ENCODE measurements at places on chromosomes 1 and 21.

- DNase-seq, result peak; percentile 49
Observed at GRCh38 chr1:181128592-181129497, 40.3 kb downstream of the IER5 start.

GRCh38 chr1:109498161-109498801 is 4.4 kb downstream of the CYB561D1 start:
- peak; percentile 54 for DNase-seq

DNA sequence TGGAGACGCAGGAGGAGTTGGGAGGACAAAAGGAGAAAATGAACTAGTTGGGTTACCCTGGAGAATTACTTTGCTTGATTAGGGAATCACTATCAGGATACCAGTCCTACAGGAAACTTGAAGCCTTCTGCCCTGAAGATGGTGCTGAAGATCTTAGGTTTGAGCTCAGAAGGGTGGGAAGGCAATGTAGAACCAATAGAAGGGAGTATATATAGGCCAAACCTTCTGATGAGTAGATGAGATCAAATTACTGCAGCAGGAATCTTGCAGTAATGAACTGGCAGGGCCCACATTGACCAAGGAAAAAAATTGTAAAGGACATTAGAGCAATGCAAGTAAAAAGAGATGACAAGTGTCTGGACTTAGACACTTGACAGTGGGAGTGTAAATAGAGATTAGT is 116.3 kb upstream of the CACYBP start:
- DNase-seq, result peak; percentile 15

- no peak for DNase-seq
Observed at GRCh38 chr1:14499312-14500040, 99.0 kb upstream of the KAZN start.

DNA sequence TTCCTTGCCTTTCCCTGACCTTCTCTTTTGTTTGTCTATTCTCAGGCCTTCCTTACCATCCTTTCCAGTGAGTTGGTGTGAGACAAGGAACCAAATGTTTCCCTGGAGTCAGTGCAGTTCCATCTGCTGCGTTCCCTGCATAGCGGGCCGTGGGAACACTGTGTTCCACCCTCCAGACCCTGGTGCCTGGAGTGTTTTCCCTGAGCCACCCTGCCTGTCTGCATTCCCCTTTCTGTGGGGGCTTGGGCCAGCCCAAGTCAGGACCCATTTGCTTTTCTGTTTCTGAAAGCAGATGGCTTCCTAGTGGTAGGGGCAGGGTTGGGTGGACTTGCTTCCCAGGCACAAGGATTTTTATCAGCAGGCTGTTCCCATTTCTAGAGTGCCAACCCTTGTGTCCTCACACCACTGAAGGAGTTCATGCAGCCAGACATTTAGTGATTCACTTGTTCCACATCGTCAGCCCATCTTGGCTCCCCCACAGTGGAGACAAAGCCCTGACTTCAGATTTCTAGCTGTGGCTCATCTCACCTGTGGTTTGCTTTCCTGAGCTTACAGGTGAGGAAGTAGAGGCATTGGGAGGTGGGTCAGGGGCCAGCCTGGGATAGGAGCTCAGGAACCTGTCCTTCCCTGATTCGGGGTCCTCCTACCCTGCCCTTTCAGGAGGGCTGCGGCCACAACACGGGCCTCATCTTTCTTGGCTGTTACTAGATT is 14.1 kb upstream of the MYOG start:
- no peak for DNase-seq

- no peak for DNase-seq
Observed at GRCh38 chr1:62601457-62601856, 4.1 kb downstream of the ANGPTL3 start.

- no peak for DNase-seq
Observed at GRCh38 chr1:25106352-25106751, 126.0 kb downstream of the SYF2 start.

DNA sequence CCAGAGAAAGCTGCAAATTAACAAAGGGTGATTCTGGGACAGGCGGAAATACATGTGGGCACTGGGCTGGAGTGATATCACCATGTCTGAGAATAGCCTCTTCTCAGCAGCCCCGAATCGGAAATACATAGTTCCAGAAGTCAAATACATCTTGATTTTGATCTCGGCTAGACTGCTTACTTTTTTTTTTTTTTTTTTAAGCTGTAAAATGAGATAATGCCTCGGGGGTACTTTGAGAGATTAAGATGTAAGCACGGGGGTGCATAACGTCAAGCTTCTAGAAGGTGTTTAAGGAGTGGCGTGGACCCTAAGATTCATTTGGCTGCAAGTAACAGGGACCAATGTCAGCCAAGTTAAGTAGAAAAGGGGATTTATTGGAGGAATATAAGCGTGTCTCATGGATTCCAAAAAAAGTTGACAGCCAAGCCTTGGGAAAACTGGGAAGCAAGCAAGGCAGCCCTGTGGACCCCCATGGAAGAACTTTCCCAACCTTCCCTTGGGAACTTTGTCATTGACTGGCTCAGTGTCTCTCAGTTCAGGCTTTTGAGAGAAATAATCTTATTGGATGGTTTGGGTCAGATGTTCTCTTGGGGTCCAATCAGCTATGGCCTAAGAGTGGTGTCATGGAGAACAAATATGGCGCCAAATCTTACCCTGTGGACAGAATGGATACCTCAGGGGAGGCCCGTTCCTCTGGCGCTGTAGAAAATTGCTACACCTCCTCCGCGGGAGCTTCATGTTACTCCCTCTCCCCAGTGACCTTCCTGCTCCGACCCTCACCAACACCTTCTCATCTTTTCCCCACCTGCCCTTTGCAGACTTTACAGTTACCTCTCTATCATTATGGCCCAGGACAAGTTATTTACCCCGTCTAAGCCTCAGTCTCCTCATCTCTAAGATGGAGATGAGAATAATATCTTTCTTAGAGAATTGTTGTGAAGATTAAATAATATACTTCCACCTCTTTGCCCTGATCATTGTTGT is 186.6 kb downstream of the KAZN start:
- no peak for DNase-seq

DNA sequence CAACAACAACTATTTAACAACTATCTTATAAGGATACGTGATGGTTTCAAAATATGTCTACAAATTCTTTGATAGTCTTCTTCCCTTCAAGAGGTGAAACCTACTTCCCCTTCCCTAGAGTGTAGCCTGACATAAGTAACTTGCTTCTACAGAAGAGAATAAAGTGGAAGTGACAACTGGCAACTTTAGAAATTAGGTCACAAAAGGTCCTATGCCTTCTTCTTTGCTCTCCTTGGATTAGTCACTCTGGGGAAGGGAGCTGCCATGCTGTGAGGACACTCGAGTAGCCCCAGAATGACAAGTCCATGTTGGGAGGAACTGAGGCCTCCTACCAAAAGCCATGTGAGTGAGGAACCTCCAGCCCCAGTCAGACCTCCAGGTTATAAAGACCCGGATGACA is 19.2 kb downstream of the EFCAB14 start:
- DNase-seq, result no peak

DNA sequence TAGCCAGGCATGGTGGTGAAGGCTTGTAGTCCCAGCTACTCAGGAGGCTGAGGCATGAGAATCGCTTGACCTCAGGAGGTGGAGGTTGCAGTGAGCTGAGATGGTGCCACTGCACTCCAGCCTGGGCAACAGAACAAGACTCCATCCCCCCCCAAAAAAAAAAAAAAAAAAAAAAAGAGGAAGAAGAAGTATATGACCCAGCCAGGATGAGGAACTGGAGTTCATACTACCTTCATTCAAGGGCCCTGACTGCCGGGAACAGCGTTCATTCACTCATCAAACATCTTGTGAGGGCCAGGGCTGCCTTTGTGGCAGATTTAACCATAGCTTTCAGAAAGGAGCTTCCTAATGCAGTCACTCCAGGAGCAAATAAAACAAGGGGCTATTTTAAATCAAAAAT is 127.6 kb downstream of the MRPS6 start:
- no peak for DNase-seq

DNA sequence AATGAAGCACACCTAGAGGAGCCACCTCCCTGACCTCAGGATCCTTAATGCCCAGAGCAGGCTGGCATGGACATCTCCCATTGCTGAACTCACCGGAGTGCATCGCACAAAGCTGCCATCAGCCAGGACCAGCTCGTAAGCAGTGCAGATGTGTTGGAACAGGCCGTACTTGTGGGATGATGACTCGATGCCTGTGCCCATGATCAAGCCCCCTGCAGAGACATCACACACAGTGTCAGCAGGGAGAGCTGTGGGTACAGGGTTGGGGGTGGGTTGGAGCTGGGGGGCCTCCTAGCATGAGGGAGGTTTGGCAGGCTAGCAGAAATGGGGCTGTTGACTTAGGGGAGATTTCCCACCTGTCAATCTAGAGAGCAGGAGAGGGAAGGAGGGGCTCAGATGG is 12.0 kb downstream of the DHCR24 start:
- DNase-seq, result no peak

DNA sequence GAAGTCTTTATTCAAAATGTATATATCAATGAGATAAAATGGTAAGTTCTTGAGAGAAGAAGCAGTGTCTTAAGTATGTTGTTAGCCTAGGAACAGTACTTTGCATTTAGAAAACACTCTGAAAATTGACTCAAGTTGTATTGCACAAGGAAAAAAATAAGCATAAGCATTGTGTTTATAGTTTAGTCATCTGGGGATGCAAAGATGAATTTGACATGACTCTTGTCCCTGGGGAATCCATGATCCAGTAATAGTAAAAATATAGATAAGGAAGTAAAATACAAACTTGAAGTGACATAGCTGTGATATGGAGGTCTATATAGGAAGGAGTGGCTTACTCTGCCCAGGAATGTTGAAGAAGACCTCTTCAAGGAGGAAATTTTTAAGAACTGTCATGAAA is 185.0 kb upstream of the PTBP2 start:
- DNase-seq, result no peak

DNA sequence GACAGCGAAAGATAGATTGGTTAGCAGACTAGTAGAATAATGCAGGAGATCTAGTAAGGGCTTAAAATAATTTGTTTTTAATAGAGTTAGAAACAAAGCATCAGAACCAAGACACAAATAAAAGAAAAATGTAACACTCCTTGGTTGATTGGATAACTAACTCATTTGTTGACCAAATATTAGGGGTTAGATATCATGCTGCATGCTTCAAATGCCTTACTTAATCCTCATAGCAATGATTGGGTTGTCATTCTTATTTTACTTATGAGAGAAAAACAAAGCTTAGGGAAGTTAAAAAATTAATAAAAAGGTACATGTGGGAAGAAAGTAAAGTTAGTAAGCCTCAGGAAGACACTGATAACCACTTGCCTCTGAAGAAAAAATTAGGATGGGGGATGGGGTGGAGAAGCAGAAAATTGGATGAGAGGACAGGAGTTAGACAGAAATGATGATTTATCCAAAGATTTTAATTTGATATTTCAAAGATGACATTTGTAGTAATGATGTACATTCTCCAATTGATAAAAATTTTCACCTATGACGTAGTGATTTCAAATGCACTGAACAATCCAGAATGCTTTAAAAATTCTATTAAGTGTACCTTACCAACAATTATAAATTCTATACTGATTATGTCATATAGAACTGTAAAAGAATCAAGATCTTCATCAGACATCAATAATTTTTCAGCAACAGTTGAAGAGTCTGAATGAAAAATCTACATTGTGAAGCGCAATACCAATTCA is 374.7 kb downstream of the COL11A1 start:
- DNase-seq, result no peak

DNA sequence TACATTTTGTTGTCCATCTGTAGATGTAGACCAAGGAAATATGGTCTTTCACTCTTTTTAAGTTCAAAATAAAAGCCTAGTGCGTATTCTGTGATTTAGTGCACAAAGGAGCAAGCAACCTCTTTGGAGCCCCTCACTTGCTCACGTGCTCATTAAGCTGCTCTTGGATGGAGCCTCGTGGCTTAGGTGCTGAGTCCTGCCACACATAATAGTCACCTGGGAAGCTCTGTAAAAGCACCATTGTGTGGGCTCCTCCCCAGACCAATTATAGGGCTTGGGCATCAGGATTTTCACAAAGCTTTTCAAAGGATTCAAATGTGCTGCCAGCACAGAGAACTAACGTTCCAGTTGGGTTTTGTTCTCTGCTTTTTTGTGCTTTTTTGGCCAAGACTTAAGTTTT is 85.0 kb downstream of the PCP4 start:
- no peak for DNase-seq

- no peak for DNase-seq
Observed at GRCh38 chr1:112636056-112636455, 16.4 kb downstream of the CAPZA1 start.

- DNase-seq, result no peak
Observed at GRCh38 chr1:32179193-32179442, 357 bp upstream of the TXLNA start.

DNA sequence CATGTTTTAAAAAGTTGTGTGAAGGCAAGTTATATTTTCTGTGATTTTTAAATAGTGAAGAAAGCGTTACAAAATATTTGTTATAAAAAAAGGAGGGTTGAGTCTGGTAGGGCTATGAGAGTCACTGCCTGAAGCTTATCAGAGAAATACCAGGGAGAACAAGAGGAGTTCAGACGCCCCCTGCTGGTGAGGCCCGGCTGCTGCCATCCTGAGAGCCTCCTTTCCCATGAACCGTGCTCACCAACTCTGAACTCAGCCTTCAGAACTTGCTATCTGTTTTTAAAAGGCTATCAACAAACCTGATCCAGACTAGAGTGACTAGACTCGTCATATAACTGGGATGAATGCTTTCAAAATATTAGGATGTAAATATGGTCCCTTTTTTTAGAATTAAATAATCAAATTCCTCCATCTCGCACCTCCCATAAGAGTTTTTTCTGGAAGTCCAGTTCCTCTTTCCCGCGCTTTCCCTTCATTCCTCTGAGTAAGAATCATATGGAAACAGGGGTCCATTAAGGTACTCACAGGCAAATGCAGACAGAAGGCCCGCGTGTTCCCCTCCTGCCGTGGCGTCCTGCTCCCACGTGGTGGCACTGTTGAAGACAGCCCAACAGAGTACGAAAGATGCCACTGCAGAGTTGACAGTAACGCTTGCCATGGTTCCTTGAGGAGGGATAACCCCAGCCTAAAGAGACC is 26.2 kb upstream of the SPATA6 start:
- peak; percentile 74 for DNase-seq

- no peak for DNase-seq
Observed at GRCh38 chr1:117698398-117699160, 92.7 kb downstream of the TENT5C start.

- no peak for DNase-seq
Observed at GRCh38 chr1:231091831-231092301, 51.8 kb upstream of the FAM89A start.

GRCh38 chr1:207863893-207864535 is 46.9 kb downstream of the CD34 start:
- DNase-seq, result no peak

DNA sequence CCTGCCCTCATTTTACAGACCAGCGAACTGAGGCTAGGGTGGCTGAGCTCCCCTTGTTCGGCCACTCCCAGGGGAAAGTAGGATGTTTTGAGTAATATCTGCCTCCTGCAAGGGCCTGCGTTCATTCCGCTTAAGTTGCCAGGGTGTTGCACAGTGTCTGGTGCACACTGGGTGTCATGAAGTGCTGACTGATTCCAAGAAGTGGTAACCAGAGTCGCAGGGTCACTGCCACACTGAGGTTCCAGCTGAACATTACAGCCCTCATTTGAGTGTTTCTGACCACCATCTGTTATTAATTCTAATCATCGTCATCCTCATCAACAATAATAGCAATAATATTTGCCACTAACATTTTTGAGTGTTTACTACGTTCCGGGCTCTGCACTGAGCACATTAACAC is 250.6 kb downstream of the KAZN start:
- DNase-seq, result no peak

GRCh38 chr1:181111559-181111958 is 23.1 kb downstream of the IER5 start:
- no peak for DNase-seq

Measured in NCI-H1092 treated with DMSO at 0.1 percent for 48 hours (cell line).